ENCODE measurements at places on chromosomes 6 and 20.
A peak's percentile ranks its signal among the peaks of the same experiment; 100 is the strongest.

DNA sequence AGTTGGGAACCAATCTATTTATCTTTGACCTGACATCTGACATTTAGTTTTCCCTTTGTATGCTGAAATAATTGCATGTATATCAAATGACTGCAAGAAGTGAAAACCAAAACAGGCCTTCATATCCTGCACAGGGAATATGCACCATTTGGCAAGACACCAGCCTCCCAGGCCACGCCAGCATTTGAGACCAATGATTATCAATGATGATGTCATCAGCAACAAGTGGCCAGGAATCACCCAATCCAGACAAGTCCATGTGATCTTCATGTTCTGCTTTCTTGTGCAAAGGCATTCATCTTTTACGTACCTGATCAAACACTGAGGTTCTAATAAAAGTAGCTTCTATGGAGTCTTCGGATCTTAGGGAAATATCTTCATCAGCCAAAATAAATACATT is 107.4 kb upstream of the TENT5A start:
- DNase-seq, result no peak

DNA sequence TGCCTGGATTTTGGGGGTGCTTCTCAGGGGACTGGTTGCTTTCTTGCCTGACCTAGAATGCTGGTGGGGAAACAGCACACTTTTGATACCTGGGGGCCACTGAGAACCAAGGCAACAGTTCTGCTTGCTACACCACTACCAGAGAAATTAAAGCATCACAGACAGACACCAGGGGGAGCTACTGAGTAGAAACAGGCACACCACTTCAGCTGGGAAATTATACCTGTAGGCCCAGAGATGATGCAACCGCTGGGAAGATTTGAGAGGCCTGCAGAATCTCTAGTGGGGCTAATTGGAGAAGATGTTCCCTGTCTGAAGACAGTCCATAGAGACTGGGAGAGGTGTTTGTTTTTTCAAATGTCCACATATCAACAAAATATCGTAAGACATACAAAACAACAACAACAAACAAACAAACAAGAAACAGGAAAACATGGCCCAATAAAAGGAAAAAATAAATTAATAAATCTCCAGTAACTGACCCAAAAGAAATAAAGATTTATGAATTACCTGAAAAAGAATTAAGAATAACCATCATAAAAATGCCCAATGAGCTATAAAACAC is 129.4 kb upstream of the RIN2 start:
- DNase-seq, result no peak

DNA sequence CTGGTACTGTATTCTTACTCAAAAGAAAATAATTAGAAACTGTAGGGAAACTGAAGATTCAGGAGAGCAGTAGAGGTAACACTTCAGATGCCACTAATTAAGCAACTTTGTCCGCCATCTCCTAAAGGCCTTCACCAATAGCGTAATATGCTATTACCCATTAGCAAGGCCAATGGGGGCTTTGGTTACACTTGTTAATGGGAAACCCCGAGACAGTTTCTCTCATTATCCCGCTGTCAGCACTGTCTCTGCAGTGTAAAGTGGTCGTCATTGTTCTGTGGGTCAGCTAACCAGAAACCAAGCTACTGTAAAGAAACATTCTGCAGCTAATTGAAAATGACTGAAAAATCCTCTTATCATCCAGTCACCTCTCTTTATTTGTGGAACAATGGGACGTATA is 468.0 kb upstream of the POU3F2 start:
- no peak for DNase-seq

GRCh38 chr20:38428800-38429199 is 6.3 kb downstream of the SNHG17 start:
- DNase-seq, result no peak

GRCh38 chr6:18577491-18577890 is 190.3 kb downstream of the RNF144B start:
- no peak for DNase-seq

GRCh38 chr6:27477318-27478013 is 4.6 kb upstream of the ZNF184 start:
- DNase-seq, result no peak

DNA sequence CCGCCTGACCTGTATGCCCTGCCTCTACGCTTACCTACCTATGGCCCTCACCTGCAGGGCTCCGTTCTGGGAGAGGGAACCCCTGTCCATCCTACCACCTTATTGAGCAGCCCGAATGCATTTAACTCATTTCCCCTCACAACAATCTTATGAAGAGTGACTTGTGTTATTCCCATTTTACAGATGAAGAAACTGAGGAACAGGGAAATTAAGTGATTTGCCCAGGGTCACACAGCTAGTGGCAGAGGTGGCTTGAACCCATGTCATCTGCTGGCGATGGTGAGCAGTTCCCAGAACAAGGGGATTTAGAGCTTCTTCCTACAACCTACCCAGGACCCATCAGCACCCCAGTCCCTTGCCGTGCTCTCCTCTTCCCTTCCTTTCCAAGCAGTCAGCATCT is 42.3 kb upstream of the LRFN2 start:
- no peak for DNase-seq

GRCh38 chr6:19410481-19410880 is 426.7 kb upstream of the ID4 start:
- DNase-seq, result no peak

- DNase-seq, result no peak
Measured at GRCh38 chr6:155389130-155389529, 66.5 kb downstream of the NOX3 start.

DNA sequence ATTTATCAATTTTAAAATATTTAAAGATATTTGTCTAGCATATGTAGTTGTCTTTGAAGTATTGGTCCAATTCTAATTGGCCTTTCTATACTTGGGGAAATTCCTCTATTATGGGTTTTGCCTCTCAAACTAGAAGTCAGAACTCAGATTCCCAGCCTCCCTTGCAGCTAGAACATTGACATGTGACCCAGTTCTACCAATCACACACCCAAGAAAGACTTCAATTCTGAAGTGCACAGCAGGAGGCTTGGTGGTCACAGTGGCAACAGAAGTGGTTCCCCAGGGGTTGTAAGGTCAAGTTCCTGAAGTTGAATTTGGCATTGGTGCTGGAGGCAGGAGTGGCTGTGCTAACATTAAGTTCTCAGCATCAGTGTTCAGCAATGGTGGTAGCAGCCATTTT is 14.8 kb upstream of the FKBP5 start:
- DNase-seq, result no peak

GRCh38 chr20:63682384-63683139 is 13.9 kb upstream of the TNFRSF6B start:
- DNase-seq, result no peak

DNA sequence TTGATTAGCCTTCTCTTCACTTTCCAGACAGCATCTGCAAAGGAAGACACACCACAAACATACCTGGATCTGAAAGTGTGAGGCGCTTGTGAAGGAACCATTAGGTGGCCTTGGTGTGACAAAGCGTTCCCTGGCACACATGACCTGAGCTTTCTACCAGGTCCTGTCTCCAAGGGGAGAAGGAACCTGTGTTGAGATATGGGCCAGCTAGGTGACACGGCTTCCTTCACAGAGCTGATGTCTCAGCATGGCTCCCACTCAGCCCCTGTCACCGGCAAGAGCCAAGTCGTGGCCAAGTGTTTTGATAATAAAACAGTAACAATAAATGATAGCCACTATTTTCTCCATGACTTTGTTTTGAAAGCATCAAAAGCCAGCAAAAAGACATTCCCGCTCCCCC is 20.3 kb upstream of the TAGAP start:
- DNase-seq, result no peak

GRCh38 chr20:8568075-8568474 is 436.0 kb downstream of the PLCB1 start:
- DNase-seq, result no peak

DNA sequence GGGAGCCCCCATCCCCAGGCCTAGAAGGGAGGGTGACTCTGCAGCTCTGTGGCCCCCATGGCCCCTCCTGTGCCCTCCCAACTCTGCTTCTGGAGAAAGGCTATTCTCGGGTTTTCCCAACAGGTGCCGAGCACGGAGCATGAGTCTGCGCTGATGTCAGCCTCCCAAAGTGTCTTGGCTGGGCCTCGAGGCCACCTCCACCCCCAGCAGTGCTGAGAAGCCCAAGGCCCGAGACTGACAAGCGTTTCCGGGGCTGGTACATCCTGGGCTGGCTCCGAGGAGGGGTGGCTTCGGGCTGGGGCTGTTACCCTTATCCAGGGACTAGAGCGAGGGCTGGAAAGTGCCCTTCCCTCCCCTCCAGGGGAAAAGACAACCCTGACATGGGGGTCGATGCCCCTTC is 60.2 kb upstream of the GATA5 start:
- DNase-seq, result no peak

DNA sequence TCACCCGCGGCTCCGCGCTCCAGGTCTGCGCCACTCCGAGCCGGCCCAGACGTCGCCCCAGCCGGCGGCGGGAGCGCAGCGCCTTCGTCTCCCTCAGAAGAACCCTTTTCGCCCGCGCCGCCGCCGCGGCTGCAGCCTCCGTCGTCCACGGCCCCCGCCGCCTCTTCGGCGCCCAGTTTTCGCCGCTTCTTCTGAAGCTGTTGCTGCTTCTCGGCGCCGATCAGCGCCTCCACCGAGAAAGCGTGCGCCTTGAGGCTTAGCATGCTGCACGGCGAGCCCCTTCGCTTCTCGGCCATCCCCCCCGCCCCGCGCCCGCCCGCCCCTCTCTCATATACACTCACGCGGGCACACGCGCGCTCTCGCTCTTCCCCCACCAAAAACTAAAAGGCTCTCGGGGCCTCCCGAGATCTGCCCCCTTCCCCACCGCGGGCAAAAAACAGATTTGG is 489 bp downstream of the TBX18 start:
- DNase-seq, result no peak

GRCh38 chr6:19613678-19614077 is 223.5 kb upstream of the ID4 start:
- no peak for DNase-seq

DNA sequence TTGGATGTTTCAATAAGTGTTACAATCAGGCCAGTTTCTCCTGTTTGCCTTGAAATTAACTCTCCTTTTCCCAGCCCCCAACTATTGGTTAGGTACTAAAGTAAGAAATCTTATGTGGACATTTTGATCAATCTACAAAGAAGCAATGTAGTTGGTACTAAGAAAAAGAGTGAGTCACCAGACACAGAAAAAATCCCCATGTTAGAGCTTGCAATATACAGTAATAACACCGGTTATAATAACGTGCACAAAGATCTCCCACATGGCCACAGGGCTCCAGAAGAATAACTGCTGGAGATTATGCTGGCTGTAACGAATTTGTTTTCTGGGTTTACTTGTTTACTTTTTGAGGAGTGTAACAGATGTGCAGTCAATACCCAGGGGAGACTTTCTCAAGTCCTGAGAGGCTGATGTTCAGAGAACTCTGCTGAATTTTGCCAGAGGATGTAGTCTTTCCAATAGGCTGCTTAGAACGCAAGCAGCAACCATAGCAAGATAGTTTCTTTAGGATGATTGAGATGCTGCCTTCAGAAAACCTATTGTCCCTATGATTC is 166.2 kb upstream of the SPACA1 start:
- DNase-seq, result no peak

DNA sequence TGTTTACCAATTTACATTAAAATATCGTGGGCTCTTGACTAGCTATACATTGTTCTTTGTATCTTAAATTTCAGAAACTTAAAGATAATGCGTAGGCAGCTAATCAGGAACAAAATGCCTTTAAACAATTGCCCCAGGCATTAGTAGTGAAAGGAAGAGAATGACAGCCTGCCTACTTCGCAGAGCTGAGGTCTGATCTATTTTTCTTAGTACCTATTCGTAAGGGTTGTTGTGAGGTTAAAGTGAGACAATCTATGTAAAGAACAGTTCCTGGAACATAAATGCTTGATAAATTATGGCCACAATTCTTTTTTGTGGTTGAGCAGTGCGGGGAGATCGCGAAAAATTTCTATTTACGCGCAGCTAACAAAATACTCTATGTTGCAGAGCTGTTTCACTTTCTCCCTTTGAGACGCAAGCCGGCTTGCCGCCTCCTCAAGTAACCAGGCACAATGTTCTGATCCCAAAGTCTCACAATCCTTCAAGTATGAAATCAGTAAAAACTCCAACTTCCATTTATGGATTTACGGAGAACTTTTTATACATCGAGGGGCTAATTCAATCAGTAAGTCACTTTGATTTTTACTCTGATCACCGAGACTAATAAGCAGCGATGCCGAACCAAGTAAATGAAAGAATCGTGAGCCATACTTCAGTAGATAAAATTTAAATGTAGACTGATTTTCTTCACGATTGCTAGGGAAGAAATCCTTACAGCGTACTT is 878 bp upstream of the PNRC1 start:
- DNase-seq, result peak; percentile 93

DNA sequence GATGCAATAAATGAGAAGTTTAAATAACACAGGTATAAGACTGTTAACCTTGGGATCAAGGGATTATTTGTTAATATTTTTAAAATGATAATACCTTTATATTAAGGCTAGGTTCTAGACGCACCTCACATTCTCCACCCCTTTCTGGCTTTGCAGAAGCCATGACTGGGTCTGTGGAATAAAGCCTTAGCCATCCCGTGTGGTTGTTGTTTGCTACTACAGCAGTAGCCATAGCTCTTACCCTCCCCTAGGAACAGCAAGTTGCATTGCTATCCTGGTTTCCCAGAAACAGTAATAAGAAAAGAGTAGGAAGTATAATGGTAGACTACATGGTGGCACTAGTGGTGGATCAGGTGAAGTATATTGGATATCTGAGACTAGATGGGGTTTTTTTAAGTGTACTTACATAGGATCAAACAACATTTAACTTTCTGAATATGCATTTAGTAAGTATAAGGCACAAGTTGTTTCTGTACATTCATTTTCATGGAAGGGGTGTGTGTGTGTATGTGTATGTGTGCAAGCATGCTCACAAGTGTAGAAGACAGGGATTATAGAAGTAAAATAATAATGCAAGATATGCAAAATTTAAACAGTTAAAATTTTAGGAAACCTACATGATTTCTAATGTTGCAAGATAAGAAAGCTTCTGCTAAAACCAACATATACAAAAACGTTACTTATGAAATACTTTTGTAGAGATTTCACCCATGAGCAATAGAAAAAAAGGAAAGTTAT is 384.2 kb downstream of the PRKN start:
- no peak for DNase-seq

DNA sequence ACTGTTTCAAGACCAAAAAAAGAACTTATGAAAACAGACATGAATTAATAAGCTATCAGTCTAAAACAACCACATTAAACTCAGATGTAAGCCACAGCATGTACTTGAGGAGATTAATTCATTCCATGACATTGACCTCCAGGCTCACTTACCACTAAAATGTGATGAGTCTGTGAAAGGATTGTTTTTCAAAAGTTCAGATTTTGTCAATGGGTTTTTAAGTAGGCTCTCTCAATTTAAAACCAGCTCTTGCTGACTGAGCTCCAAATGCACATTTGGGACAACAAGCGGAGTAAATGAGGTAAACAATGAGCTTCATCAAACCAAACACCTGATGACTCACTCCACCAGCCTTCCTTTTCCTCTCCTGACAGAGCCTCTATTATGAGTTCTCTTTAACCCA is 197.0 kb downstream of the SIM1 start:
- no peak for DNase-seq

DNA sequence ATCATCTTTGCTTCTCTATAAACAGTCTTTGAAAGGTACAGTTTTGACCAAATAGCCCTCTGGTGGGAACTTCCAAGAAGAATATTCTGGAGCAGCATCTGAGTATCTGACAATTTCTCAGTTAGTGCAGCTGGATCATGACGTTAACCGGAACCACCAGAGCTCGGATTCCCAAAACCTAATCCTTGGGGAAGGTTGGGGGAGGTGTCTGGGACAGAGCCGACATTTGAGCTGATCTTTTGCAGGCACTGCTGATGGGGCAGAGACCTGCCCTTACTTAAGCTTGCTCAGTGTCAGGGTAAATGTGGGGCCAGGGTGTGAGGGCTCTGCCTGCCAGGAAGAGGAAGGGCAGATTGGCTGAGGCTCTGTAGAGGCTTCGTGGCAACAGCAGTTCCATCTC is 416.6 kb downstream of the DHX35 start:
- DNase-seq, result no peak

- DNase-seq, result peak; percentile 87
Measured at GRCh38 chr6:169230322-169230665, 23.4 kb downstream of the THBS2 start.
